Spinal cord (tissue), 10 donors: ENCODE measurements at places on chromosomes 2 and 18. TPM values are rescaled to one million over a fixed set of nuclear protein-coding genes. Genes with fewer than 3 reads are reported as not detected.

- no peaks in the 10 kb centered on the region for H3K36me3 ChIP-seq
- no peaks in the 10 kb centered on the region for H3K27me3 ChIP-seq
- H3K4me3 ChIP-seq, result no peak overlapping the region
- H3K4me1 ChIP-seq, result no peaks in the 10 kb centered on the region
- no peak for DNase-seq
Observed at GRCh38 chr2:37614061-37614738, 57.2 kb downstream of the CDC42EP3 start.

SERPINB10 gene
- total RNA-seq, result 3.7 TPM

DNA sequence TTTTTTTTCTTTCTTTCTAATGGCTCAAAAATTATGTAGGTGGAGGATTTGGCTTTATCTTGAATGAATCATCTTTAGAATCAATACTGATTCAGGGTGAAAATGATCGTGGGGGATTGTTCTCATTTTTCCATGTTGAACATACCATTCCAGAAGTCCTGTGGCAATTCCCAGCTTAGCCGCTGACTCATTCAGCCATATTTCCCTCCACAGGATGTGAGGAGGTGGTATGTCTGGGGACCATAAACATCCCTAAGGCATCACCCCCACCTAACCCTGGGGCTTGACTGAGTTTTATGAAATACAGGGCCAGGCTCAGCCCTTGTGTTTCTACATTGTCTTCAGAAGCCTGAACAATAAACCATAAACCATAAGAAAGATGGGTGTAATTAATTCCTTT lies 92.7 kb upstream of the FN1 start:
- H3K36me3 ChIP-seq, result no peaks in the 10 kb centered on the region
- no peak for DNase-seq
- H3K27ac ChIP-seq, result no peak overlapping the region
- no peaks in the 10 kb centered on the region for H3K27me3 ChIP-seq
- no peaks in the 10 kb centered on the region for H3K4me1 ChIP-seq
- no peak overlapping the region for H3K4me3 ChIP-seq

DNA sequence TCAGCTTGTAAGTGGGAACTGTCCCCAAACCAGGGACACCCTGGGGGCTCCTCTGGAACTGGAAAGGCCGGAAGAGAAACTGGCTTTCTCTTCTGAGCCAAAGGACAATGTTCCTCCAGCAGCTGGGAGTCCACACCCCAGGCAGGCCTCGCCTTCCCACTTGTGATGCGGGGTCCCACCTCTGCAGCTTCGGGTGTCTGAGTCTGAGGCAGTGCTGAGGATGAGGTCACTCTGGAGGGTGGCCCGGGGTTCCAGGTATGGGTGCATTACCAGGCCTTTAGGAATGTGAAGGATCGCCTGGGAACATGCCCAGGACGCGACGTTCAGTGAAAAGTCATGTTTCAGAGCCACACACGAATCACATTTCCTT lies 18.2 kb upstream of the BOK start:
- no peak for DNase-seq
- H3K27me3 ChIP-seq, result peaks cover 14% of the 10 kb centered on the region
- H3K36me3 ChIP-seq, result no peaks in the 10 kb centered on the region
- H3K27ac ChIP-seq, result no peak overlapping the region

GRCh38 chr2:237444071-237444470 lies 30.1 kb upstream of the COL6A3 start:
- H3K4me1 ChIP-seq, result peaks cover 9% of the 10 kb centered on the region
- DNase-seq, result no peak
- H3K36me3 ChIP-seq, result no peaks in the 10 kb centered on the region
- no peak overlapping the region for H3K4me3 ChIP-seq
- no peaks in the 10 kb centered on the region for H3K27me3 ChIP-seq
- H3K27ac ChIP-seq, result no peak overlapping the region

C18orf63 gene
- total RNA-seq, result not detected

DNA sequence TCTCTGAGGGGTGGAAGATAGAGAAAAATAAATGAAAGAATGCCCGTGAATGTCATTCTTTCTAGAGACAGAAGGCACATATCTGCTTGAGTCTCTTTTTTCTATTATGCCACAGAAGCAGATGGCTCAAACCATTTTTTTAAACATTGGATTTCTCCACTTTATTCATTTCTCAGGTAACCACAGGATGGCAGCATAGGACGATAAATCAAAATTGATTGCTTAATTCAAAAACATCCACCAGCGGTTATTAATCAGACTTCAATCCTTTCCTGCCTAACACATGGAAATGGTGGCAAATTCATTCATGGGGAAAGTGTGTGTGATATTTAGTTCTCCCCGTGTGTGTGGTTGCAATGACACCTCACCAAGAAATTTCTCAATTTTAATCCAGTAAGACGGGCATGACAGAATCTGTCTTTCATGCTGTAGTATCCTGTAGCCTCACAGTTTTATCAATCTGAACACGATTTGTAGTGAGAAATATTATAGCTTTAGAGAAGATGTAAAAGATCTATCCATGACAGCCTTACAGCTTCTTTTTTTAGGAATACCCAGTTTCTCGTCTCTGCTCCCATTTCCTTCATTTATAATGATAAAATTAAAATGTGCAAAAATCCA lies 72.2 kb downstream of the DSC3 start:
- H3K4me3 ChIP-seq, result no peak overlapping the region
- no peaks in the 10 kb centered on the region for H3K36me3 ChIP-seq

ZBTB7C gene
- 15.7 TPM for total RNA-seq

IFIH1 gene
- total RNA-seq, result 9.3 TPM

DIPK1C gene
- 16.2 TPM for total RNA-seq

NPHP1 gene
- total RNA-seq, result 6.8 TPM
